ENCODE measurements at places on chromosomes 4 and X.

- no peak for DNase-seq
Observed at GRCh38 chr4:76266627-76267026, 15.1 kb downstream of the FAM47E start.

DNA sequence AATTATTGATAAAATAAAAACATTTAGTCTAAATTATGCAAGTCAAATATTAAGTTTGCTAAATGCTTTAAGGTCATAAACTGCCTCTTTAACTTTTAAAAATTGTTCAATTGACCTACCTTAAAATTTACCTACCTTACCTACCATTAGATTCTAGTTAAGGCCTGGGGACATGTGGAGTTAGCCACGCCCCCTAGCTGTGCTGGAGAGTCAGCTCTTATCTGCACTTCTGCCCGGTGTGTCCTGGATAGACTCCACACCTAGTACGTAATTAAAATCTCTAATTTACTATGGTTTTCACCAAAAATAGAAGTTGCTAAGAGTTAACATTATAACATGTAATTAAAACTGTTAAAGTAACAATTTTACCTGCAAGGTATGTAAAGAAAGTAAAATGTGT is 22.7 kb downstream of the TENM3 start:
- no peak for DNase-seq

- no peak for DNase-seq
Observed at GRCh38 chrX:153673428-153674218, at the start of gene PNCK. Gene PNCK, minus strand, starts transcription at chrX:153673813. Its CDS starts 737 bp downstream, at chrX:153673076.

DNA sequence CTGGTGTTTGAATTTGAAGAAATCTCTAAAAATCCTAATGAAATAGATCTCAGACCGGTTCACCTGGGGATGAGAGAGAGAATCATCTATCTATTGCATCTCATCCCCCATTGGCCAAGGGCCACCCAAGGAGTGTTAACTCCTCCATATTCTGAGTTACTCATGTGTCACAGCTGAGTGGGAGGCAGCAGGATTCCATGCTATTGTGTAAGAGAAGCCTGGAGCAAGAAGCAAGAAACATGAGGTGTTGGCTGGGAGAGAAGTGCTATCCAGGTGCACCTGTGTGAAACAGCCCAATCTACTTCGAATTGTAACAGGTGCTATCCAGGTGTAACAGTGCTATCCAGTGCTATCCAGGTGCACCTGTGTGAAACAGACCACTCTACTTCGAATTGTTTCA is 150.3 kb upstream of the MAOA start:
- no peak for DNase-seq

DNA sequence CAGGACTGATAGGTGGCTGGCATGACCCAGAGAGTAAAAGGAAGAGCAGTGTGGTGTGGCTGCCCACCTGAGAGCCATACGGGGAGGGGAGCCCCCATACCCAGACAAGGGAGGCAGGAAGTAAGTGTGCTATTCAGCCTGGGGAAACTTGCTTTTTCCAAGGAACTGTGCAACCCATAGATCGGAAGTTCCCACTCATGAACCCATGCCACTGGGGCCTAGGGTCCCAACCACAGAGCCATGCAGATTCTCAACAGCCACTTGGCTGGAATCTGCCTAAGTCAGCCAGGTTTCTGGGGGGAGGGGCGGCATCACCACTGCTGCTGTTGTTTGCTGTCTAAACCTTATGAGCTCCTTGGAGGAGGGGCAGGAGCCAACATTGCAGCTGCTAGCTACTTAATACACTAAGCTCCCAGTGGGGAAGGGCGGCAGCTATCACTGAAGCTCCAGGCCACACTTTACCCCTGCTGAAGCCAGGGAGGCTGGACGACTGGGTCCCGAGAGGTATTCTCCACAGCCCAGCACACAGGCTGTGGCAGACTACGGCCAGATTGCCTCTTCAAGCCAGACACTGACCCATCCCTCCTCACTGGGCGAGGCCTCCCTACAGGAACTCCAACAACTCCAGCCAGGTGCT is 410.4 kb downstream of the INPP4B start:
- no peak for DNase-seq

- DNase-seq = no peak
Observed at GRCh38 chr4:183823434-183823833, 81.7 kb upstream of the STOX2 start.

DNA sequence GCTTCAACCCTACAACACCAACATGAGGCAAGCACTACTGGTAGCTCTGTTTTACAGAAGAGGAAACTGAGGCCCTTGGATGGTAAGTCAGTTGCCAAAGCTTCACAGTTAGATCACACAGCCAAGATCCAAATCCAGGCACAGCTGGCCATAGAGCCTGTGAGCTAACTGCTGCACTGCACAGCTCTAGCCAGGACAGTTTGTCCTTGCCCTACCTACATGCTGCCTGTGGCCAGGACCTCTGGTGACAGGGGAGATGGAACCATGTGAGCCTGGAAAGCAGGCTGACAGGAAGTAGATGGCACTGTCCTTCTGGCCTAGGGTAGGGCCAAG is 257.8 kb downstream of the FBXW7 start:
- no peak for DNase-seq

DNA sequence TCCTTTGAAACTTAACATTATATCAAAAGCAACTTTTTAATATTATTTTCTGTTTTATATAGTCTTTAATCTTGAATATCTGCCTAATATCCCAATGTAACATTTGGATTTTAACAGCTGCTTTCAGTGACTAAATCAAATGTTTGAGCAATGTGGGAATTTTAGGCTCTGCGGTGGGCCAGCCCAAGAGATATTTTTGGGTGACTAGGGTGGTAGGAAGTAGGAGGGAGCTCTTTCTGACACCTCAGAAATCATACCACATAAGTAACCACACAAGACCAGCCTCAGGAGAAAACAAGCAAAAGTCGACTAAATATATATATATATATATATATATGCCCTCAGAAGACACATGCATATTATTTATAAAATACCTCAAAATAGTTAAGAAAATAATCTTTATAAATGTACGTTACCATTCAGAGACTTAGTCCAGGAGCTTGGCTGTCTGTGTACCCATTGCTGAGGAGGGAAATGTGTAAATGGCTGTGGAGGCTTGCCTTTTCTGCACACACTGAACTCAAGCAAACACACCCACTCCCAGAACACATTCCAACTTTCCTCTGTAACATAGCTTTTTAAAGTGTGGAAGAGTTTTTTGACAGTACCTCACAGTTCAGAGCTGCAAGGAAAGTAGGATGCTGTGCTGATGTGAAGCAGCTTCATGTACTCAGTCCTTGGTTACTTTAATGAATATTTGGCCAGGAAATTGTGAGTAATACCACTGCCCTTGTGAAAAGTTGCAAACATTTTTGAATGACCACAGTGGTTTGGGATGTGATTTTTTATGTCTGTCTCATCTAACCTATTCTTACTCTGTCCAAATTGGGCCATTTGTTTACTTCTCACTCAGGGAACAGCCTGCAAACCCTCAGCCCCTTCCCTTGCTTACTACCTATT is at the start of gene RTL3:
TSS of gene RTL3 (minus strand) at position 484 of the 900 bp plus-strand sequence. CDS start 908 bp downstream, outside the sequence.
- no peak for DNase-seq

GRCh38 chr4:86892636-86892960 is 376 bp upstream of the C4orf36 start:
- no peak for DNase-seq

- no peak for DNase-seq
Observed at GRCh38 chr4:73776321-73776729, 36.0 kb downstream of the CXCL8 start.

GRCh38 chrX:100316987-100317386 is 93.1 kb downstream of the PCDH19 start:
- DNase-seq = no peak

DNA sequence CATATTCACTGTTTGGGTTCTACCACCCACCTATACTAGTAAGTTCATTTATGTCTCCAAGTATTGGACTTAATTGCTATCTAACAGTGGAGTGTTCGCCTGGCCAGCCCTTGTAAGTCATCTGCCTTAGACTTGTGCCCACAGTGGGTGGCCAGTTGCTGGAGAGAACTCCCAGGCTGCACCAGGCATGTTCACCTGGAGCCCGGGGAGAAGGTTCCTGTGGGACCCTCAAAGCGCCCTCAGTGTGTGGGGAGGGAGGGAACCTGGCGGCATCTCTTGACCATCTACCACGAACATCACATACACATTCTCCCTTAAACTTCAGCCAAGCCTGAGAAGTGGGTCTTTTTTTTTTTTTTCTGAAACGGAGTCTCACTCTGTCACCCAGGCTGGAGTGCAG is 138.1 kb downstream of the CPZ start:
- no peak for DNase-seq

GRCh38 chr4:99961711-99962110 is 11.6 kb upstream of the H2AZ1 start:
- DNase-seq = no peak

DNA sequence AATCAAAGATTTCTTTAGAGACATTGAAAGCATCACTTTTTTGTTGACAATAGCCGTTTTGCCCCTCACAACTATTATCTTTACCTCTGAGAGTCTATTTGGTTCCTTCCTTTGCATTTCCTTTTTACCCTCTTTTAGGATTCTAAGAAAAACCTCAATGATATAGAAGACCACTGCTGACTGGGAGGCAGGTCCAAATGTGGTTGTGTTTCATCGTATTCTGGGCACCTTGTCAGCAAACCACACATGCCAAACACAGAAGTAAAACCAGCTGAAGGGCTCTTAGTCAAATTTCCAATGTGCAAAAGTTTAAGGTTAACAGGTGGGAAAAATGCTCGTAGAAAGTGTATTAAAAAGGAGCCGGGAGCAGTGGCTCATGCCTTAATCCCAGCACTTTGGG is 5.1 kb upstream of the PRMT9 start:
- DNase-seq = no peak

- DNase-seq = no peak
Observed at GRCh38 chr4:121139533-121140222, 24.4 kb downstream of the TNIP3 start.

DNA sequence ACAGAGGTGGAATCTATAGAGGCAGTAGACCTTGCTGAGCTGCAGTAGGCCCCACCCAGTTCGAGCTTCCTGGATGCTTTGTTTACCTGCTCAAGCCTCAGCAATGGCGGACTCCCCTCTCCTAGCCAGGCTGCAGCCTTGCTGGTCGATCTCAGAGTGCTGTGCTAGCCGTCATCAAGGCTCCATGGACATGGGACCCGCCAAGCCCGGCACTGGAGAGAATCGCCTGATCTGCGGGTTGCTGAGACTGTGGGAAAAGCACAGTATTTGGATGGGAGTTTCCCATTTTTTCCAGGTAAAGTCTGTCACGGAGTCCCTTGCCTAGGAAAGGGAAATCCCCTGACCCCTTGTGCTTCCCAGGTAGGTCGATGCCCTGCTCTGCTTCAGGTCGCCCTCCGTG is 124.8 kb upstream of the KLF8 start:
- DNase-seq = no peak

- DNase-seq = no peak
Observed at GRCh38 chr4:53499791-53500190, 91.5 kb downstream of the LNX1 start.

GRCh38 chrX:1249101-1249887 is 19.3 kb upstream of the CSF2RA start:
- peak; percentile 76 for DNase-seq

GRCh38 chr4:21512353-21512752 is 436.2 kb downstream of the KCNIP4 start:
- no peak for DNase-seq

GRCh38 chr4:139515531-139515958 is 40.5 kb downstream of the SETD7 start:
- no peak for DNase-seq

DNA sequence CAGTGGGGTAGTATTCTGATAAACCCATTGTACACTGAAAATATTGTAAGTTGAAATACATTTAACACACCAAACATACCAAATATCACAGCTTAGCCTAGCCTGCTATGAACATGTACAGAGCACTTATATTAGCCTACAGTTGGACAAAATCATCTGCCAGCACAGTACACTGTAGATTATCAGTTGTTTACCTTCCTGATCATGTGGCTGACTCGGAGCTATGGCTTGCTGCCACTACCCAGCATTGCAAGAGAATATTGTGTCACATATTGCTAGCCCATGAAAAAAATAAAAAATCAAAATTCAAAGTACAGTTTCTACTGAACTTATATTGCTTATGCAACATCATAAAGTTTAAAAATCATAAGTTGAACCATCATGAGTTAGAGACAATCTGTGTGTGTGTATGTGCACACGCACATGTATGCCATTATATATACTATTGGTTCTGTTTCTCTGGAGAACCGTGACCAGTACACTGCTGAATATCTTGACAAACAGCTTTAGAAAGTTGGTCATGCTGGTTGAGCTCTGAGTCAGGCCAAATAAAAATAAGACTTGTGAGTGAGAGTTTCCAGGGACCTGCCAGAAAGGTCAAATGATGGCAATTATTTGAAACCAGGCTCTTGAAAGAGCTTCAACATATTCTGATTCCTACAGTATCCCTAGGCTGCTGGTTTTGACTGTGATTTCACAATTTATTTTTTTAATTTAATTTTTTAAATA is 238.5 kb downstream of the PRR32 start:
- DNase-seq = no peak

DNA sequence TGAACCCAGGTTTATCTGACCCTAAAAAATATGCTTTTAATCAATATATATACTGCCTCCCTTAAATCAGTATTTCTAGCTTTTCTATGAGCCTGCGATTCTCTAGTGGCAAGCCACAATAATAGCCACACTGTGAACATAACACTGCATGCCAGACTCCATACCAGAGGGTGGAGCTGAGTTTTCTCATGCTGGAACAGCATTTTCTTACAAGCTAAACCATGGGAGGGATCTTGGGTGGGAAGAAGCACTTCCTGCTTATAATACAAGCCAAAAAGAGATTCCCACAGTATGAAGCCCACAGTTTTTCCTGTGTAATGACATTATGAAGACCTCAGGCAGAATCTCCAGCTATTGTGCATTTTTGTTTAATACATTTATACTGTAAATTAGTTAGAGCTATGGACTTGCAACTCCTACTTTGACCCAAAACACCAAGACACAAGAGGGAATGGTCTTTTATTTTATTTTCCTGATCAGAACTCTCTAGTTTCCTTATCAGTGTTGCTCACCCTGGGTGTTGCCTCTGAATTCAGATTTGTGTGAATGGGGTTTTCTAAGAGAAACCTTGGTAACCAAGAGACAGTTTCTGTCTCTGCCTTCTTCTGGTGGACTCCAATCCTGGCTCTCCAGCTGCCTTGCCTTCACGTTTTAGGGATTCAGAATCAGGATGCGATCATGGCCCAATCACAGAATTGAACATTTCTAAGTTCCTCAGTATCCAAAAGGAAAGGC is 74.5 kb upstream of the EOLA2 start:
- DNase-seq = no peak

DNA sequence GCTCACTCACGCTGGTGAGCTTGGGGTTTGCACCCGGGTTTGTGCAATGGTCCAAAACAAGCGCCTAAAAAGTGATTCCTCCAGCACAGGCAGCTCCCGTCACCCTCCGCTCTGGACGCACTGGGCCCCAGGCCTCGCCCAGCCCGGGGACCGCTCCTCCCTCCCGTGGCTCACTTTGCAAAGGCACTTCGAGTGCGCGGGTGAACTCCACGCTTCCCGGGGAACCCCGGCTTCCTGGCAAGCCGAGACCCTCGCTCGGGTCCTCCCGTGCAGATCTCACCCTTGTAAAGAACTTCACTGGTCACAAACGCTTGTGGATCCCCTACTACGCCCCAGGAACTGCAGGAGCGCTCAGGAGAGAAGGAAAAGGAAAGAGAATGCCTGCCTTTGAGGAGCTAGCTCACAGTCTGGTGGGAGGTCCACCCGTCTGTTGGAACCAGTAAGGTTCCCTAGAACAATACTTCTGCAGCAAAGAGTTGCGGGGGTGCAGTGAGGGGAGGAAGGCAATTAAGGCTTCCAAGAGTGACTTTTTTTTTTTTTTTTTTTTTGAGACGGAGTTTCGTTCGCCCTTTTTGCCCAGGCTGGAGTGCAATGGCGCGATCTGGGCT is at the start of gene CTPS2:
TSS of gene CTPS2 (minus strand) at position 122 of the 608 bp plus-strand sequence. CDS start 9,767 bp downstream, outside the sequence.
- DNase-seq = peak; percentile 42

All from CD4-positive, alpha-beta T cell treated with Interleukin-15 for 1 hour (primary cell).